Aorta (tissue), 5 donors: ENCODE measurements at places on chromosomes 4 and X.

- DNase-seq, result no peak
These were observed 64.5 kb upstream of the MAGEA10 start for GRCh38 chrX:152202886-152203285.

- DNase-seq, result no peak
These were observed 272.9 kb downstream of the CFAP299 start for GRCh38 chr4:80608281-80608980.

GRCh38 chr4:13601048-13601447, 26.5 kb downstream of the BOD1L1 start:
- no peak for DNase-seq

DNA sequence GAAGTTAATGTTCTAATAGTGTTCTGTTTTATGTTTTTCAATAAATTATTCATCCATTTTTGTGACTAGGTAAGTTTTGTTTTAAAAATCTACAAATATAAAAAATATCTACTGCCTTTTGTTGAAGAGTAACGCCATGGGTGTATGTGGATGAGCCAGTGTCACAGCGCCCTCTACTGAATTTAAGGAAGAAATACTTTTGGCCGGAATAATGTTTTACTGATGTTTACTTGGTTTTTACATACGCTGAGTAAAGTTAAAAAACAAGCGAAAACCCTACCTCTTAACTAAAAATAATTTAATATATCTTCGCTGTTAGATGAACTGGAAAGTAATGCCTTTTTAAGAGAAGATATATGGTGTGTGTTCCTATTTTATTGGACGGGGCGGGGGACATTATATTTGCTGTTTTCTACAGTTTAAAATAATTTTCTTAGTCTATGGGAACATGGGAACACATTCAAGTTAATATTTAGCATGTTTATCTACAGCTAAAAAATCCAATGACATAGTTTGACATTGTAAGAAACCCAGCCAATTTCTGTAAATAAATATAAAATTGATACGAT, 86.1 kb downstream of the CPE start:
- no peak for DNase-seq
